ENCODE measurements at places on chromosomes 3 and 15.
A peak's percentile ranks its signal among the peaks of the same experiment; 100 is the strongest.

- no peak for DNase-seq
Measured at GRCh38 chr3:113242096-113242581, 30.8 kb downstream of the BOC start.

DNA sequence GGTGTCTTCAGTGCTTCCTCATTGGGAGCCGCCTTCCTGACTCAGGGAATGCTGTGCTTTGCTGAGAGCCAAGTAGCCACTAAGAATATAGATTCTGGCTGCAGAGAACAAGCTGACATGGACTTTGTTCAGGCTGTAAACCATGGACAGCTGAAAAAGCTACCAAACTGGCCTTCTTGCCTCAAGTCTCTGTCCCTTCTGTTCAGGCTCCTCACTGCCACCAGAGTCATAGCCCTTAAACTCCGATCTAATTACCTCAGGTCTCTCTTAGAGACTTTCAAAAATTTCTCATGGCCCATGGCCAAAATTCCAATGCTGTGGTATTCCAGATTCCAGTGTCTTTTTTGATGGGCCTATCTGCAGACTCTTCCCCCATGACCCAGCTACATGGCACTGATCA lies 19.4 kb upstream of the PTX3 start:
- DNase-seq, result no peak

- DNase-seq, result no peak
Measured at GRCh38 chr3:126147932-126148683, 32.3 kb downstream of the ALDH1L1 start.

GRCh38 chr3:36943601-36944000 lies 1.3 kb downstream of the TRANK1 start:
- no peak for DNase-seq

DNA sequence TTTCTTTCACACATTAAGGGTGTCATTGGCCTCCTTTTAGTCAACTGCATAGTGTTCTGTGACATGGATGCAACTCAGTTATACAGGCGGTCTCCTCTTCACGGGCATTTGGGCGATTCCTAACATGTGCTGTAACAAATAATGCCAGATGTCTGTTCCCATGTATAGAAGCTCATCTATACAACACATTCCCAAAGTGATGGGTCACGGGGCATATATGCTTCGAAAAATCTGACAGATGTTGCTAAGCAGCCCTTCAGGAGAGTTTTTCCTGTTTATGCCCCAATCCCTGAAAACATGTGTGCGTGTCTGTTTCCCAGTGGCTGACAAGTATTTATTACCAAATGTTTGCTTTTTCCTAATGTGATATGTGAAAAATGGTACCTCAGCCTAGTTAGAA lies 25.8 kb downstream of the LRRK1 start:
- DNase-seq, result no peak

- DNase-seq, result no peak
Measured at GRCh38 chr3:159749406-159749805, 239.2 kb upstream of the IL12A start.

DNA sequence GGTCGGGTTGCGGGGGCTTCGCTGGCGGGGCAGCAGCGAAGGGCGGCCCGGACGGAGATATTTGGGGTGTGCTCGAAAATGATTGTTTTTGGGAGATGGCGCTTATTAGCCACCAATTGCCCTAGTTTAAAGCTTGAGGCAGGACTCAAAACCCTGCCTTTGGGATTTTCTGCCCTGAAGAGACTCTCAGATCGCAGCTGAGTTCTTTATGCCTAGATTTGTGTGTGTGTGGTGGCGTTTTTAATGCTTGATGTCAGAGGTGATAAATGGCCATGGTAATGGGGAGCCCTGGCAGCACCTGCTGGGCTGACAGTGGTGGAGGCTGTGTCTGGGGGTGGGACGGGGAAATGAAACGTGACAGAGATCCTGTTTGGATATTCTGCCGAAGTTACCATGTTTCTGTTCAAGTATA lies 604 bp downstream of the KCTD6 start:
- DNase-seq, result no peak

GRCh38 chr15:77992356-77993222 lies 84.9 kb downstream of the TBC1D2B start:
- DNase-seq, result no peak

- peak; percentile 56 for DNase-seq
Measured at GRCh38 chr3:48507256-48508061, 3.5 kb upstream of the SHISA5 start.

DNA sequence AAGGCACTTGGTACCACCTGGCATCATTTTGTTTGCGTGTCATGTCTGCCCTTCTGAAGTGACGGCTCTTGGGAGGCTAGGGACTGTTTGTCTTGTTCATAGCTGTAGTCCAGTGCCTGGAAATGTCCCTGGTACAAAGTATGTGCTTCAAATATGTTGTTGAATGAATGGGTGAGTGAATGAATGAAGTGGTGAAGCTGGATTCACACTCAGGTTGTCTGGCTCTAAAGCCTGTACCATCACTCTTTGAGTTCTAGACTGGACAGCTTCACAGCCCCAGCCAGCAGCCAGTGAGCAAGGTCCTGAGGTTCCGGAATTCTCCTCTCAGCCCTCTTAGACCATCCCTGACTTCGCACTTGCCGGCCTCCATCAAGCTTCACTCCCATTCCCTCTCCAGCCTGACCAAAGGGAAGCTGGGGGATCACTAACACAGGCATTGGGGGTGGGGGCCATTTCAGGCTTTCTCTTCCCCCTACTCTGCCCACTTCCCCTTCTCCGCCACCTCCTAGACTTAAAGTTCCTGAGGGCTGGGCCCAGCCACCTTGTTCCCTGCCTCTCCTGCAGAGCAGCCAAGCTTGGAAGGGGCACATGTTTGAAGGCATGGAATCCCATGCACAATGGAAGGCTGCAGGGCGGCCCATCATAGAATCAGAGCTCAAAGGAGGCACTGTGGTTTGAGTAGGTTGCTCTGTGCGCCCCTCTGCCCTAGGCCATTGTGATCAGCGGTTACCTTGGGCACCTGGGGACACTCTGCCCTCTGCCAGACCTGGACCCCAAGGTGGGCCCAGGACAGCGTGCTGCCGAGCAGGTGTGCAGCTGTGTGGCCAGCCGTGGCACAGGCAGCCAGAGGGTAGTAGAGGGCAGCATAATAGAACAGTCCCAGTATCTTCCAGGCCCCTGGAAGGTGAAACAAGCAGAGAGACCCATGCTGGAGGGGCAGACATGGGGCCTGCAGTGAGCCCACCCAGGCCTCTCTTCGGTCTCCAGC lies 7.7 kb downstream of the STRA6 start:
- no peak for DNase-seq

DNA sequence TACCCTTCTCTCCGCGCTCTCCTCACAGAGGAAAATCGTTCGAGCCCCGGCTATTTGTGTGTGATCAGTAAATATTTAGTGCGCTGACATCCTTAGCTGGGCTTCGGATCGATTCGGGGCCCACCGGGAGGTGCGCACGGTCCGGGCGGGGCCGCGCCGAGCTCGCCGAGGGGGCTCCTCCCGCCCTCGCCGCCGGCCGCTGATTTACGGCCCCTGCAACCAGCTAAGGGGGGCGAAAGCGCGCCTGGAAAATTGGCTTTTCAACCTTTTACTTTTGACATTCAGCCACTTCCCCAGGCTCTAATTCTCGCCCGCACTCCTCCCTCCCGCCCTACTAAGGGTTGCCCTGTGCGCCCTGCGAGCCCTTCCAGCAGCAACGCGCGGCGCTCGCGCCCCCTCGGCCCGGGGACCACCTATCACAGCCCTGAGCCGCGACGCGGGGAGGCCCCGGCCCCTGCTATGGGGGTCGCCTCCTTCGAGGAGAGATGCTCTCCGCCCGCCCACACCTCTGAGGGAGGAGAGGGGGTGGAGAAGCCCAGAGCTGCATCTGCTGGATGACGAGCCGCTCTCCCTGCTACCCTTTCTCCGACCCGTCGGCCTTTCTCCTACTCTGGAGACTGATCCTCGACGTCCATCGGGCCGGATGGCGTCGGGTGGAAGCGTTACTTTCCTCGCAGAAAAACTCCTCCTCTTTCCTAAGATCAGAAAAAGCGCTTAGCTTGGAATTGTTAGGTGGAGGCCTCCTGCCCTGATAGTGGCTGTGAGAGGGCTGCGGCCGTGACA lies 7.8 kb upstream of the NR2F2 start:
- DNase-seq, result no peak

DNA sequence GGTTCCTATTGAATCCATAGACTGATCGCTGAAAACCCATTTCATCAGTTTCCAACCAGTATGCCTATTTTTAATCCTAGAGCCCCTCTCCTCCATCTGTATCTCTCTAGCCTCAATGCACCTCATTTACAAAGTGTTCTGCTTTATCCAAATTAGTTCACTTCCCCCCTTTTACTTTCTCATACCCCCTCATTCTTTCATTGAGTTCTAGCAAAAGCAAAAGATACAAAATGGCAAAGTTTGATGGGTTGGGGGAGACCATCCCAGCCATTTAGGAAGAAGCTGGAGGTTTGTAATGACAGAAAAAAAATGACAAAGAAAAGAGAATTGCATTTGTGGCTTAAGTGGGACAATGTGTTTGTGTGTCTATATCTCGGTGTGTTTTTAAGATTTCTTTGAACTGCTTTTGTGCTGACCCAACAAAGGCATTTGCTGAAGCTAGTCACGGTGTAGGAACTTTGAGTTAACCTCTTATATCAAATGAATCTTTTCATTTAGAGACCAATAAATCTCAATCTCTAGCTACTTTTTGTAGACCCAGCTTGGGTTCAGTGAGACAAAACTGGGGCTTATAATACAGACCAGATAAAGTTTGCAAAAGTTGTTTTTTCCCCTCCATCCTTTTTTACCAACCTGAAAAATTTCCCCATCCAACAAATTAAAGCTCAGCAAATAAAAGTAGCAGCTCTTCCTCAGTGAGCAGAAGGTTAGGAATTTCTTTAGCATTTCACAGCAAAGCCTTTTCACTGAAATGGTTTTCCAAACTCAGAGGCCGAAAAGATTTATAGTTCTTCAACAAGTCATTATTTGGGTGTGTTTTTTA lies 18.7 kb downstream of the NR2F2 start:
- no peak for DNase-seq

DNA sequence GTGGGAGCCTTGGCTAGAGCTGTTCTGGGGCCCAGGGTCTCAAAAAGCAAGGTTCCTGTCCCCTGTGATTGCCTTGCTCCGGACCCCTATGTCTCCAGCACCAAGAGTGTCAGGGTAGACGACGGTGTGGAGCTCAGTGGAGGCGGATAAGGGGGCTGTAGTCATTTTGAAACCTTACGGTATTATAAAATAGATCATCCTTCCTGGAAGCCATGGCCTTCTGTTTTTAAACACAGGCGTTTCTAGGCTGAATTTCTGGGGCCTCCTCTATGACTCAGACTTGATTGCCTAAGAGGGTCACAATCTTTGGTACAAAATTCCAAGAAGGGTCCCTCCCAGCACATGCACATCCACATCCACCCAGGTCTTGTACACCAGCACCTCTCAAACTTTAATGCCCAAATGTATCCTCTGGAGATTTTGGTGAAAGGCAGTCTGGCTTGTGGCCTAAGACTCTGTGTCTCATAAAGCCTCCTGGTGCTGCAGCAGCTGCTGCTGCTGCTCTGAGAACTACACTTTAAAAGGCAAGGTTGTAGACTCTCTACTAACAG lies 70.5 kb upstream of the XCR1 start:
- no peak for DNase-seq

- DNase-seq, result no peak
Measured at GRCh38 chr15:92751528-92751927, 96.0 kb upstream of the FAM174B start.

DNA sequence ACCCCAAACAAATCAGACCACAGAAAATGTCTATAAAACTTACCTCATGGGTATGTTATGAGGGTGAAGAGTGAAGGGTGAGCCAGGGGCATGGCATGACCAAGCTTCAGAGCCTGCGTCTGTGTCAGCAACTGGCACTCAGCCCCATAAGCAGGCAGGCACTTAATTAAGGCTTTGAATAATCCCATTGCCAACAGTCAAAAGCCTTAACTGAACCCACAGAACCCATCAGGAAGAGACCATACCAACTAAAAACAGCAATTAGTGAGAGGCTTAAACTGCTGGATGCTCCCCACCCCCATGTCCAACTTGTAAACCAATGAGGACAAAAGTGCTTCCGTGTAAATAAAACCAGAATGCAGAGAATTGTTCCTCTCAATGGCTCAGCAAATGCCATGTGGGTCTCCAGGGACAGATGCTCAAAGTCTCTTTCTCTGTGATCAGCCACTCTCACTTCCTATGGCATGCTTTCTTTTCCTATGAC lies 126.0 kb downstream of the MYLK start:
- DNase-seq, result no peak

All from activated B cell treated with CpG ODN at 0.5 μM for 24 hours (primary cell).